ENCODE measurements at places on chromosomes 5 and 9. TPM values are rescaled to one million over a fixed set of nuclear protein-coding genes. Genes with fewer than 3 reads are reported as not detected.

CRHBP gene
- not detected for total RNA-seq

ELAVL2 gene
- 0.86 TPM for total RNA-seq

DNA sequence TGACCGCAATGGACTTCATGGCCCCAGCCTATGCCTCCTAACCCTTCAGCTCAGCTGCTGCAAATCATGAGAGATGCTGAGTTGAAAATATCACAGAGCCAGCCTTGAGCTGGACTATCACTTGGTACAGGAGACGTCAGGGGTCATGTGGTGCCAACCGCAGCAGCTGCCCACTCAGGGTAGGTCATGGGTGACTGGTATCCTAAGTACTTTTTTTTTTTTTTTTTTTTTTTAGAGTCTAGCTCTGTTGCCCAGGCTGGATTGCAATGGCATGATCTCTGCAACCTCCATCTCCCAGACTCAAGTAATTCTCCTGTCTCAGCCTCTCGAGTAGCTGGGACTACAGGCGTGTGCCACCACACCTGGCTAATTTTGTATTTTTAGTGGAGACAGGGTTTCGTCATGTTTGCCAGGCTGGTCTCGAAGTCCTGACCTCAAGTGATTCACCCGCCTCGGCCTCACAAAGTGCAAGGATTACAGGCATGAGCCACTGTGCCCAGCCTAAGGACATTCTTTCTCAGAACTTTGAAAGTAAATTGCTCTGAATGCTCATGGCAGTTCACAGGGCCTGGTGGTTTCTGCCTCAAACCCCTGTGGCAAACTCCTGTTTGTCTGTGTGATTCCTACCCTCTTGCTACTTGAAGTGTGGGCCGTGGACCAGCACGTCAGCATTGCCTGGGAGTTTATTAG is 21.3 kb downstream of the WWC1 start:
- H3K4me3 ChIP-seq, result no peak overlapping the region
- H3K27ac ChIP-seq, result no peak overlapping the region
- no peaks in the 10 kb centered on the region for H3K27me3 ChIP-seq
- no peak for DNase-seq
- H3K4me1 ChIP-seq, result peaks cover 3% of the 10 kb centered on the region

GRCh38 chr9:91243029-91243428 is 118.7 kb downstream of the AUH start:
- no peak for DNase-seq
- H3K27ac ChIP-seq, result no peak overlapping the region
- H3K4me1 ChIP-seq, result no peaks in the 10 kb centered on the region
- H3K27me3 ChIP-seq, result no peaks in the 10 kb centered on the region

- H3K4me1 ChIP-seq, result no peaks in the 10 kb centered on the region
- no peak overlapping the region for H3K27ac ChIP-seq
- no peaks in the 10 kb centered on the region for H3K36me3 ChIP-seq
- no peak for DNase-seq
These were observed 59.9 kb upstream of the XPA start for GRCh38 chr9:97756991-97757390.

DNA sequence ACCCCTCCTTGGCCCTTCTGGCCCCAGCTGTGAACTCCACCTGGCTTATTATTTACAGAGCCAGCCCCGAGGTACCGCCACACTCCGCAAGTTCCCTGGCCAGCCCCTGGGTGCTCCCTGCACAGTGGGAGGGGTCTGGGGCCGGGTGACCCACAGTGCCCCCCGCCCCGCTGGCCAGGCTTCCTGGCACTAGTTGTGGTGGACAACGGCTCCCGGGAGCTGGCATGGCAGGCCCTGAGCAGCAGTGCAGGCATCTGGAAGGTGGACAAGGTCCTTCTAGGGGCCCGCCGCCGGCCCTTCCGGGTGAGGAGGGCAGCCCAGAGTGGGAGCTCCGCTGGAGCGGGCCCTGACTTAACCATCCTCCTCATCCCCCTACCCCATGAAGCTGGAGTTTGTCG is 3.9 kb downstream of the MAMDC4 start:
- H3K4me3 ChIP-seq, result no peak overlapping the region
- no peak for DNase-seq
- H3K4me1 ChIP-seq, result peaks cover 20% of the 10 kb centered on the region
- no peaks in the 10 kb centered on the region for H3K27me3 ChIP-seq
- no peak overlapping the region for H3K27ac ChIP-seq

DNA sequence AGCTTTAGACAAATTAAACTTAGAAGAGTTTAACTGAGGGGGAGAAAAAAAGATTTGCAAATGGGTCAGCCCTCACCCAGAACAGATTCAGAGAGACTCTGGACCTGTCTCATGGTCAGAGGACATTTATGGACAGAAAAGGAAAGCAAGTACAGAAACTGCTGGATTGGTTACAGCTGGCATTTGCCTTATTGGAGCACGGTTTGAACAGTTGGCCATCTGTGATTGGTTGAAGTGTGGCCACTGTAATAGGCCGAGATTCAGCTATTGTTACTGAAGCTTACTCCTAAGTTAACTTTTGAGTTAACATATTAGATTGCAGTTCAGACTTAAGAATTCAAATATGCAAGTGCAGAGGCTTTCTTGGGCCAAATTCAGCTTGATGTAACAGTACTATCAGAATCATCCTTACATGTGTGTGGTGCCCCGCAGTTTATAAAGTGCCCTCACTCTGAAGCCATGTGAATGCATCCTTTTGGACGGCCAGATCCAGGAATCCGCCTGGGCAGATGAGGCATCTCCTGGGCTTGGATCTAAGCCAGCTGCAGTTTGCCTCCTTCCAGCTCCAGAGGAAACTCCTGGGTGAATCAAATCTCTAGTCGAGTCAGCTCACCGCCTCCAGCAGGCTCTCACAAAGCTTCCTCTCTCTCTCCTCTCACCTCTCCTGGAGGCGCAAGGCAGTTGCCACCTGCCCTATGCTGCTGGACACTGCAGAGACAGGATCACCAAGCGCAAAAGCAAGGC is 165.2 kb downstream of the ADAMTS12 start:
- peaks cover 26% of the 10 kb centered on the region for H3K4me1 ChIP-seq
- no peak overlapping the region for H3K27ac ChIP-seq
- H3K4me3 ChIP-seq, result no peak overlapping the region
- no peak for DNase-seq
- H3K27me3 ChIP-seq, result no peaks in the 10 kb centered on the region
- no peaks in the 10 kb centered on the region for H3K36me3 ChIP-seq

- no peaks in the 10 kb centered on the region for H3K4me1 ChIP-seq
- H3K36me3 ChIP-seq, result no peaks in the 10 kb centered on the region
- H3K27ac ChIP-seq, result no peak overlapping the region
These were observed 76.7 kb upstream of the C6 start for GRCh38 chr5:41289970-41290464.

GRCh38 chr9:5587024-5587423 is 41.9 kb upstream of the RIC1 start:
- no peaks in the 10 kb centered on the region for H3K36me3 ChIP-seq
- no peak for DNase-seq
- H3K4me1 ChIP-seq, result peaks cover 8% of the 10 kb centered on the region
- no peak overlapping the region for H3K4me3 ChIP-seq
- no peaks in the 10 kb centered on the region for H3K27me3 ChIP-seq

Data from esophagus muscularis mucosa (tissue), 4 donors.